ENCODE measurements at places on chromosomes 12 and 14. TPM values are rescaled to one million over a fixed set of nuclear protein-coding genes. Genes with fewer than 3 reads are reported as not detected.
A peak's percentile ranks its signal among the peaks of the same experiment; 100 is the strongest.

GRCh38 chr12:34212651-34213050 is 190.4 kb downstream of the ALG10 start:
- peaks cover 24% of the 10 kb centered on the region for H3K27me3 ChIP-seq
- no peak for DNase-seq

DNA sequence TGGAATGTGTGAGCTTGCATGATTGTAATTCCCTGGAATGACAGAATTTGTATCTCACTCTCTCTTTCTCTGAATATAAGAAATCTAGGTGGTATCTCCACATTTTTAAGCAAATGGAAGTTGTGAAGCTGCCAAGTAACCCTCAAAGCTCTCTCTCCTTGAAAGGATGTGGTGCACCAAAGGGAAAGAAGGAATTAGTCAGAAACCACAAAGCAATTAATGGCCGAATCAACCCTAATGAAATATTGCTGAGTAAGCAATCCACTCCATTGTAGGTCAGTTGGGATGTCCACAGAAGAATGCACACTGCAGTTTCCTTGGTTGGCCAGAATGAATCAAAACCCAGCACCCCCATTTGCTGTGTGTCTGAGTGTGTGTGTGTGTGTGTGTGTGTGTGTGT is 153.5 kb downstream of the KCNA5 start:
- no peak for DNase-seq
- H3K27me3 ChIP-seq: peaks cover 3% of the 10 kb centered on the region
- no peaks in the 10 kb centered on the region for H3K36me3 ChIP-seq

- no peak overlapping the region for H3K27ac ChIP-seq
- H3K36me3 ChIP-seq: no peaks in the 10 kb centered on the region
- peaks cover 21% of the 10 kb centered on the region for H3K4me1 ChIP-seq
- peaks cover 7% of the 10 kb centered on the region for H3K27me3 ChIP-seq
- no peak for DNase-seq
- no peak overlapping the region for H3K4me3 ChIP-seq
These were observed 1.3 kb downstream of the SLC38A1 start for GRCh38 chr12:46267575-46267824.

- H3K4me3 ChIP-seq: no peak overlapping the region
- no peaks in the 10 kb centered on the region for H3K27me3 ChIP-seq
- peaks cover 20% of the 10 kb centered on the region for H3K36me3 ChIP-seq
- H3K27ac ChIP-seq: no peak overlapping the region
These were observed 89.6 kb downstream of the TTC7B start for GRCh38 chr14:90726656-90727055.

- peaks cover 5% of the 10 kb centered on the region for H3K36me3 ChIP-seq
- H3K27me3 ChIP-seq: no peaks in the 10 kb centered on the region
- H3K27ac ChIP-seq: no peak overlapping the region
- H3K4me1 ChIP-seq: no peaks in the 10 kb centered on the region
- no peak overlapping the region for H3K4me3 ChIP-seq
These were observed 16.5 kb downstream of the HEBP1 start for GRCh38 chr12:12983420-12984035.

The TAS2R7 gene
- total RNA-seq: not detected

The LRRC10 gene
- total RNA-seq: not detected

DNA sequence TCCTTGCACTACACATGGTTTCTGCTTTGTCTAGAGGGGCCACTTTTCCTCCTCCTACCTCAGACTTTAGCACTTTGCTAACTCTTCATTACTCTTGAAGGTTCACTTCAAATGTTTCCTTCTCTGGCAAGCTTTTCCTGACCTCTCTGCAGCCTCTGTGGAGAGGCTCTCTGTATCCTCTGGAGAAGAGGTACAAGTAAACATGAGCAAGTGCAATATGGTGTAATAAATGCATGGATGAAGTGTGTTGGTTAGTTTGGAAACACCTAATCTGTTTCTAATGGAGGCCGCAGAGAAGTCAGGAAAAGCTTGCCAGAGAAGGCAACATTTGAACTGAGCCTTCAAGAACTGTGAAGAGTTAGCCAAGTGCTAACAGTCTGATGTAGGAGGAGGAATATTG is 329.3 kb downstream of the GRIN2B start:
- no peak overlapping the region for H3K27ac ChIP-seq
- no peak overlapping the region for H3K4me3 ChIP-seq
- no peak for DNase-seq
- H3K4me1 ChIP-seq: peaks cover 3% of the 10 kb centered on the region
- no peaks in the 10 kb centered on the region for H3K27me3 ChIP-seq

DNA sequence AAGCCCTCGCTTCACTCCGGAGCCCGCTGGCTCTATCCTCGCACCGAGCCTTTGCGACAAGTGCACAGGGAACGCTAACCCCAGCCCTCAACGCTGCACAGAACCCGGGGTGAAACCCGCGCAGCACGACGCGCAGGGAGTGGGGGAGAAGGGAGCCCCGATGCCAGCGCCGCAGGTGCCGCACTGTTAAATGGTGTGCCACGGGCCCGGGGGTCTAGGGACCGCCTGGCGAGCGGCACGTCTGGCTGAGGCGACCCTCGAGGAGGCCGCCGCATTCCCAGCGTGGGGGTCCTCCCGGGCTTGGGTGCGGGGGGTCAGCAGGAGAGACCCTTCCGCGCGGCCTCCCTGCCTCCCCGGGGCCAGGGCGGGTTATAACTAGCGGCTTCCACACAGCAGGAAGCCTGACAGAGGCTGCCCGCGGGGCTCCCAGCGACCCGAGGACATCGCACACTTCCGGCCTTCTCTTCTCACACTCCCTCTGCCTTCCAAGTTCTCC is 23.8 kb upstream of the LRTM2 start:
- H3K27me3 ChIP-seq: peaks cover 8% of the 10 kb centered on the region
- peaks cover 16% of the 10 kb centered on the region for H3K4me1 ChIP-seq
- peak overlapping the region; percentile 86 for H3K4me3 ChIP-seq

The DYNLL1 gene
- total RNA-seq: 392 TPM

DNA sequence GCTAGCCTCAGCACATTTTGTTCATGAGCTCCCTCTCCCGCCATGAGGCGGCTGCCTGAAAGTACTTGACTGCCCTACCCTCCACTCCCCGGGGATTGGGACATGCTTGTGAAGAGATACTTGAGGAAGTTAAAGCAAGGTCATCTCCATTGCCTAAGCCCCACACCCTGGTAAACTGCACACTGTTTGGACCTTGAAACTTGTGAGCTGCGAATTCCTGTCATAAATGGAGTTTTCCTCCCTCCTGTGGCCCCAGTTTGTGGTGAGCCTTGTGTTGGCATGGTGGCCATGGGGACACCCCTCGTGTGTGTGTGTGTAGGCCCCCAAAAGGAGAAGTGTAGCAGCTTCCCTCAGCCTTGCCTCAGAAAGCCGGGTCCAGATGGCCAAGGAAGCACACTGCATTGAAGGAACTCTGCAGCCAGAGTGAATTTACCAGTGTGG is 395.5 kb downstream of the ZFP36L1 start:
- no peaks in the 10 kb centered on the region for H3K36me3 ChIP-seq
- H3K4me3 ChIP-seq: no peak overlapping the region
- peaks cover 30% of the 10 kb centered on the region for H3K4me1 ChIP-seq
- H3K27ac ChIP-seq: no peak overlapping the region
- no peaks in the 10 kb centered on the region for H3K27me3 ChIP-seq

GRCh38 chr12:26285401-26285800 is 90.0 kb downstream of the SSPN start:
- no peak overlapping the region for H3K27ac ChIP-seq
- no peaks in the 10 kb centered on the region for H3K27me3 ChIP-seq
- H3K4me3 ChIP-seq: no peak overlapping the region
- H3K36me3 ChIP-seq: no peaks in the 10 kb centered on the region
- peaks cover 5% of the 10 kb centered on the region for H3K4me1 ChIP-seq

The PLCZ1 gene
- not detected for total RNA-seq

The SLCO1C1 gene
- 0.26 TPM for total RNA-seq
